NCI-H1417 (cell line): ENCODE measurements at places on chromosomes 1 and 21.

DNA sequence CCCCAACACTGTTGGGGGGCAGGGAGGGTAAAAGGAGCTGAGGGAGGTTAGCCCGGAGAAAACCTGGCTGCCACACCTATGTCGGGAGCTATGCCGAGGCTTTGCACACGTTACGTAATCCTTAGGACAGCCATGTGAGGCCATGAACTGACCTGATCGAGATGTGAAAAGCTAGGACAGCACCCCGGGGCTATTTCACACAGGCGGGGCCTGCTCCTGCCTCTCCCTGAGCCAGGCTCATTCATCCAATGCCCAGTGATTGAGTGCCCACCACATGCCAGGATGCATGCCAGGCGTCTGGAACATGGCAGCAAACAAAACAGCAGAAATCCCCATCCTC lies 30.2 kb downstream of the LDLRAP1 start:
- DNase-seq: peak; percentile 41

DNA sequence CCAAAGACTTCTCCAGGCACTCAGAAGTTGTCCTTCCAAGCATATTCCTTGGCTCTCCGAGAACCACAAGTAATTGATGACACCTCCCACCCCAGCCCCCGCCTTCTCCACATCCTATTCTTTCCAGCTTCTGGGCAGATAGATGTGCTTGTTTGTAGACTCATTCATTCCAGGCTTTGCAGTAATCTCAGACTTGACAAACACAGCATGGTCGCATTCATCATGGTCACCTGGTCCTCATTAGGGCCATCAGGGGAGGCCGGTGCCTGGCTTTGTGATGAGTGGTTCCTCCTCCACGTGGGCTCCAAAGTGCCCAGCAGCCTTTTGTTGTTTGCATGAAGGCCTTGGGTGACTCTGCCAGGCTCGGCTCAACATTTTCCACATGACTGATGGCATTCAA lies 28.5 kb upstream of the KCNE2 start:
- peak; percentile 80 for DNase-seq

GRCh38 chr1:71364236-71364635 lies 283.4 kb upstream of the ZRANB2 start:
- DNase-seq: no peak

DNA sequence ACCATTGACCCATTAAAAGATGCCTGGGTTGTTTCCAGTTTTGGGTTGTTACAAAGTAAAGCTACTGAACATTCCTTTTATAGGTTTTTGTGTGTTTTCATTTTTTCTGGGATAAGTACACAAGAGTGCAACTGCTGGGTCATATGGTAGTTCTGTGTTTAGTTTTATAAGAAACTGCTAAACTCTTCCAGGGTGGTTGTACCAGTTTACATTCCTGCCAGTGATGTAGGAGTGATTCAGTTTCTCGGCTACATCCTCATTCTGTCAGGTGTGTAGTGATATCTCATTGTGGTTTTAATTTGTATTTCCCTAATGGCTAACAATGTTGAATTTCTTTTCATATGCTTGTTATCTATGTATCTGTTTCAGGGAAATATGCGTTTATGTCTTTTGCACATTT lies 58.5 kb upstream of the DNAJC6 start:
- no peak for DNase-seq

DNA sequence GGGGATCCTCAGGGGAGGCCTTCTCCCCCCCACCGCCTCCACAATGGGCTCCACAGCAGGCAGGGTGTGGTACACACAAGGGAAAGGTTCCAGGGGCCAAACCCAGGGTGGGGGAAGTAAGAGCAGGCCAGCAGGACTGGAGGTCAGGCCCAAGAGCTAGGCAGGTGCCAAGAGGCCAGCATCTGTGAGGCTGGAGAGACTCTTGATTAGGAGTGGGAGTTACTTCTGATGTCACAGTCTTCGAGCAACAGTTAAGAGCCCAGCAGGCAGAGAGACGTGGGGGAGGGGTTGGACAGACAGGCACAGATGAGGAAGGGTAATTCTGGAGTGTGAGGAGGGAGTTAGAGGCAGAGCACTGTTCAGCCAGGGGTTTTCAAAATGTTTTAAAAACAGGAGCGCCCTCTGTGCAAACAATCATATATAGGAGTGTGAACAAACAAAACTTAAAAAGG lies 55.8 kb downstream of the SLC9A1 start:
- DNase-seq: peak; percentile 80

GRCh38 chr1:109846162-109846561 lies 64.5 kb upstream of the CSF1 start:
- DNase-seq: peak; percentile 5

GRCh38 chr21:45276596-45276995 lies 11.1 kb downstream of the POFUT2 start:
- no peak for DNase-seq

DNA sequence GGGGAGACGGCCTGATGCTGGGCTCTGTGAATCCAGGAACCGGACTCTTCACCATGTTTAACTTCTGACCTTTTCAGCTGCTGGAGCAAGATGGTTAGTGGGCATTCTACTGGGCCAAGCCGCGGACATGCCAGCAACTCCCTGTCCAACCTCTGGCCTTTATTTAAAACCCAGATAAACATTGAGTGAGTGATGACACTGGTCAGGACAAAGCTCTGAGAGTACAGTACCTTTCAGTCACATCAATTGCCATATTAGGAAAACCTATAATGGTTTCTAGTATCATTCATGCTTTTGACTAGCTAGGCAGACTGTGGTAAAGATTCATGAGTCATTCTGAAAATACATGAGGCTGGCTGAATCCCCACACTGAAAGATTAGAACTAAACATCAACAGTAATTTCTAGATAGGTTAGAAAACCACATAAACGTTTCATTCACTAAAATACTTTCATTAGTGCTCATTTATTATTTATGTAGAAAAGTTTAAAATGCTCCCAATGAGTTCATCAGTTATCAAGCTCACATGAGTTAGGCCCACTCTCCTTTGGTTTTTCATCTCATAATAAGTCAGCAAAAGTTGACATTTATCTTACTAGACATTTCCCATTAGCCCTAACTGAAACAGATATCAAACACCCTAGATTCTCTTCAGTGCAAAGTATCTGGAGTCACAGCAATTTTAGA lies 7.1 kb upstream of the ACTA1 start:
- no peak for DNase-seq

- no peak for DNase-seq
Measured at GRCh38 chr1:36925251-36925650, 109.1 kb downstream of the GRIK3 start.

GRCh38 chr1:53517821-53518352 lies 58.7 kb downstream of the DMRTB1 start:
- no peak for DNase-seq
